NK-92 treated with Interleukin-12 subunit alpha and Interleukin-12 subunit beta, amount 100 ng/mL, for 24 hours (cell line): ENCODE measurements at places on chromosomes 5 and 9.
A peak's percentile ranks its signal among the peaks of the same experiment; 100 is the strongest.

GRCh38 chr9:116717150-116717549 is 30.0 kb downstream of the TRIM32 start:
- DNase-seq: no peak

- no peak for DNase-seq
Measured at GRCh38 chr5:81428861-81429260, 34.9 kb upstream of the ACOT12 start.

GRCh38 chr5:107058235-107058634 is 612.5 kb downstream of the EFNA5 start:
- DNase-seq: no peak

- DNase-seq: peak; percentile 1
Measured at GRCh38 chr9:120619751-120620655, 40.0 kb upstream of the CDK5RAP2 start.

- no peak for DNase-seq
Measured at GRCh38 chr5:96901384-96901783, 25.1 kb downstream of the ERAP2 start.

DNA sequence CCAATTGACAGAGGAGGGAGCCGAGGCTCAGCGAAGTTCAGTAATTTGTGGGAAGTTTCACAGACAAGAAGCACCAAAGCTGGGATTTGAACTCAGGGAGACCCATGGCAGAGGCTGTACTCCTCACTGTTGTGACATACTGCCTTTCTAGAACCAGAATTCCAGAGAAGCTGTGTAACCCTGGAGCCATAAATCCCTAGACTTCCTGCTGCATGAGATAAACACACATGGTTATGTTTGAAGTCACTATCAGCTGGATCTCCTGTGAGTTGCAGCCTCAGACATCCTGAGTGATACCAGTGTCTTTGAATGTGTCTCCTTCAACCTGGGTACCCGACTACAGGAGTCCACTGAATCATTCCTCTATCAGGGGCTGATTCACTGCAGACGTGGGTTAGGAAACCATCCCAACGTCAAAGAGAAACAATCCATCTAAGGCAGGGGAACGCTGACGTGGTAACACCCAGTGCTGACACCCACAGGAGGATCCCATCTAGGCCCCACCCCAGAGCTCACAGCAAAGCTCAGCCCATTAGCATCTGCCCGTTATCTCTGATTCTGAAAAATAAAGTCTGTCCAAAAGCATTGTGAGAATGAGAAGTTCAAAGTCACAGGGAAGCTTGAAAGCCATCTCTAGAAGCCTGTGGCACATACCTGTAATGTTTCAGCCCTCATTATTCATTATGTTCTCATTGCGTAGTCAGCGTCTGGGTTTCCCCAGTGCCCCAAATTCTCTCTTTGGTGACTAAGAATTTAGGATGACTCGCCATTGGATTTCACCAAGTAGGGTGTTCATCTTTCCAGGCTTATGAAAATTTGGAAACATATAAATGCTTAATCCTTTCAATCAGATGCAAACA is 36.3 kb upstream of the BASP1 start:
- no peak for DNase-seq

- DNase-seq: no peak
Measured at GRCh38 chr9:5939530-5939929, 48.8 kb downstream of the MLANA start.

GRCh38 chr9:125904155-125904851 is 157.1 kb downstream of the PBX3 start:
- no peak for DNase-seq

GRCh38 chr5:14036514-14036913 is 92.0 kb upstream of the DNAH5 start:
- DNase-seq: no peak

DNA sequence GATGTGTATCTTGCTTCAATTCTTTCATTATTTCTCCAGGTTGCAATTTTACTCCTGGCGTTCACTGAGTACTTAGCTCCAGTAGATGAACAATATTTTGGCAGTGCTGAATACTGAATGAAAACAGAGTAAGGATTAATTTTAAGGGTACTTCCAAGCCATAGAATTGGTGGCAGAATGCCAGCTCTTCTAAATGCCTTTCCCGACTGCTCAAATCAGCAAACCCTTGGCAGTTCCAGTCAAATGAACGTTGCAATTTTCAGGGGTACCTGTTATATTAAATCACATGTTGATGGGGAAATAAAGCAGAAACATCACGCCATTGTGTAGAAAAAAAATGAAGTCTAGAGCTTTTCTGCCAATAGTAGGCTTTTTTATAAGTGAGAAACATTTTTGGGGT is 282.4 kb upstream of the RPS23 start:
- no peak for DNase-seq

- DNase-seq: no peak
Measured at GRCh38 chr5:8234179-8234770, 365.3 kb downstream of the MTRR start.

DNA sequence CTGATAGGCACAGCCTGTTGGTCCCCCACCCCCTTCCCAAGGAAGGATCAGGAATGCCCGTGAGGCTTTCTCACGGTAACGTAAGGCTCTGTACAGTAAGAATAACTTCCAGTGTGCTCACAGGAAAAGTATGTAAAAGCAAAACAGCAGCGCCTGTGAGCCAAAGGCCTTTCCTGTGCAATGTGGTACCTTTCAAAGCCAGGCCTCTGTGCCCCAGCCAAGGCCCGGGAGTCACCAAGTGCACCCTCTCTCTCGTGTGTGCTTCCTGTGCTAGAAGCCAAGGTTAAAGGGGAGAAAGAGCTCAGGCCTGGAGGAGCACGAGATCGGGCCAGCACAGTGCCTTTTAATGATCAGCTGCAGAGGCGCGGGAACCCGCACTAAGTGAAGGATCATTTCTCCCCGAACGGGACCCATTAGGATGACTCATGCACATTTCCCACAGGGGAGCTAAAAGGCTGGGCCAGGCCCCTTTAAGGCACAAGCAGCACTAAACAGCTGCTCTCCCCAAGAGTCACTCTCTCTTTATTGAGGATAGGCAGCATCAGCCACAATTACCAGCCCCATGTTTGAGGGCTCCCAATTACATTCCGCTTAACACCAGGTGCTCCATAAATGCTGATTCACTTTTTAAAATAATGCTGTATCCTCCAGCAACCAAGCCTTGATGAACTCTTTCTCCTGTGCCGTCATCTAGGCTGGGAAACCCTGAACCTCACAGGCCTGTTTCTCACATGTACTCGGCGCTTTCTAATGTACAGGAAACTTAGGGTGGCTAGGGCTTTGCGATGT is 42.8 kb downstream of the SHB start:
- DNase-seq: no peak

- DNase-seq: no peak
Measured at GRCh38 chr5:80754900-80755299, 100.1 kb upstream of the DHFR start.

DNA sequence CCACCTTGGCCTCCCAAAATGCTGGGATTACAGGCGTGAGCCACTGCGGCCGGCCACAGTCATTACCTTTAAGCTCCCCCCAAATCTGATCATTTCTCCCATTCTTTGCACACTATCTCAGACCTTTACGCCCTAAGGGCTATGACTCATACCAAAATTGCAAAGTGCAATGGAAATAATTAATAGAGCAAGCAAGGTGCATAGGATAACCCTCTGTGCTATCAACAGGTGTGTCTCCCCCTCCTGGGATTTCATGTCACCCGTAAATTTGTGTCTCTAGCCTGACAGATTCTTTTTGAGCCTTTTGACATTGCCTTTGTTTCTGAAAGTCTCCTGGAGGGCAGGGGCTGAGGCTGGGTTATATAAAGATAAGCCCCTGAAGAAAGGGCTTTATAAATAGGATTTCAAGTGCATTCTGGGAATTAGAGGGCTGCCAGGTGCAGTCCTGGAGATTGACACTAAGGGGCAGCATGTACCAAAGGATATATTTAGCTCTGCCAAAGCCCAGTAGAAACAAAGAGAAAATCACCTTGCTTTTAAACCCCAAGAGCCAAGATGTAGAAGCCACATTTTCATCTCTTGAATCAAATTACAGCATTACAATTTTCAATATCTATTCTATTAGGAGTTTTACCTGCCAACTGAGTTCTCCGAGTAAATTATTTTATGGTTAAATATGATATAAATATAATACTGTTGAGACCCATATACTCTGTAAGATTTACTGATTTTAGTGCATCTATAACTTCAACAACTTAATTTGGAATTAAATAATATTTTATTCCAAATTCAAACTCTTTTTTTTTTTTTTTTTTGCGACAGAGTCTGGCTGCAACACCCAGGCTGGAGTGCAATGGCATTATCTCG is 18.2 kb downstream of the S100Z start:
- peak; percentile 15 for DNase-seq

GRCh38 chr5:93100428-93100827 is 480.6 kb downstream of the NR2F1-AS1 start:
- no peak for DNase-seq

GRCh38 chr5:116032094-116032517 is at the start of gene ARL14EPL:
TSS of gene ARL14EPL (plus strand) at chr5:116032472. CDS start at chr5:116051466, 18,994 bp downstream.
- peak; percentile 71 for DNase-seq

DNA sequence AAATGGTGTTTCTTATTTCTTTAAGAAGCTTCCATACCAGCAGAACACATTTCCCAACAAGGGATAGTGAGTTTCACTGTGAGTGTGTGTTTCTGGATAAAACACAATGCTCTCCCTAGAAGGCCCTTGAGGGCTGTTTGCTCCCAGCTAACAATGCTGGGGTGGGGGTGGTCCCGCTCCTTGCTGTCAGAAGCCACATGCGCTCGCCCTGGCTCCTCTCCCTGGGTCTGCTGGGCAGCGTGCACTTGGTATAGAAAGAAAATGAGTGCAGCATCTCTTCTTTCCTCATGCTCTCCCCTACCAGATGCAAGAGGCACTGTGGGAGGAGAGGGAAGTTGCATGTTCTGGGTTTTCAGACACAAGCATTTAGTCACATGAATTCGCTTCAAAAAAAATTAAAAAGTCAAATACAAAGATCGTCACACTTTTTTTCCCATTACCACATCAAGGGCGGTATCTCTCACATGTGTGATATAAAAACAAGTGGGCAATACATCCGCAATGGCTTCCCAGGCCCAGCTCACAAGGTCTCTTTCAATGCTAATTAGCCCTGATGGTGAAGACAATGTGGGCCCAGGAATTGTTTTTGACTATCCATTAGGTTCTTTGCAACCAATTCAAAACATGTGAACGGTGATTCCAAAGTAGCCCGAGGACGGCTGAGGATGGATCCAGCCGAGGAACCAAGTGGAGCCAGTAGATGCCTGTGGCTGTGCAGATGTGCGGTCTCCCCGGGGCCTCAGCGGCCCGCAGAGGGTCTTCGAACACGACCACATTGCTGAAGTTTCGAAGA is 603.6 kb downstream of the IRX1 start:
- DNase-seq: no peak

DNA sequence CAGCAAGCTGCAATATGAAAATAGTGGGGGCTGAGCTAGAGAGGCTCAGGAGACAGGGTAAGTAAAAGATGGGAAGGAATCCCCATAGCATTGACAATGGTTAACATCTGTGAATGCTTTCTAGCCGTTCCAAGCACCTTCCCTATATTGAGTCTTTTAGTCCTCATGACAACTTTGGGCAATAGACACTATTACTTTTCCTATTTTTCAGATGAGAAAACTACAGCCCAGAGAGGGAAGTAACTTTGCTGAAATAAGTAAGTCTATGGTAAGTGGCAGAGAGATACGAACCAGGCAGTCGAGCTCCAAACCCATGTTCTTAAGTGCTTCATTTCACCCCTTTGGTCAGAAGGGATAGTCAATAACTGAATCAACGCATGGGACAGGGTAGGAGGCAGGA is 94.5 kb downstream of the COL23A1 start:
- no peak for DNase-seq

- DNase-seq: no peak
Measured at GRCh38 chr9:82424599-82425120, 436.1 kb downstream of the SPATA31D1 start.

- DNase-seq: no peak
Measured at GRCh38 chr5:172648755-172649154, 7.7 kb downstream of the NEURL1B start.

- no peak for DNase-seq
Measured at GRCh38 chr5:103057208-103058130, 62.5 kb downstream of the GIN1 start.

GRCh38 chr5:1865948-1866347 is 16.8 kb downstream of the IRX4 start:
- no peak for DNase-seq

DNA sequence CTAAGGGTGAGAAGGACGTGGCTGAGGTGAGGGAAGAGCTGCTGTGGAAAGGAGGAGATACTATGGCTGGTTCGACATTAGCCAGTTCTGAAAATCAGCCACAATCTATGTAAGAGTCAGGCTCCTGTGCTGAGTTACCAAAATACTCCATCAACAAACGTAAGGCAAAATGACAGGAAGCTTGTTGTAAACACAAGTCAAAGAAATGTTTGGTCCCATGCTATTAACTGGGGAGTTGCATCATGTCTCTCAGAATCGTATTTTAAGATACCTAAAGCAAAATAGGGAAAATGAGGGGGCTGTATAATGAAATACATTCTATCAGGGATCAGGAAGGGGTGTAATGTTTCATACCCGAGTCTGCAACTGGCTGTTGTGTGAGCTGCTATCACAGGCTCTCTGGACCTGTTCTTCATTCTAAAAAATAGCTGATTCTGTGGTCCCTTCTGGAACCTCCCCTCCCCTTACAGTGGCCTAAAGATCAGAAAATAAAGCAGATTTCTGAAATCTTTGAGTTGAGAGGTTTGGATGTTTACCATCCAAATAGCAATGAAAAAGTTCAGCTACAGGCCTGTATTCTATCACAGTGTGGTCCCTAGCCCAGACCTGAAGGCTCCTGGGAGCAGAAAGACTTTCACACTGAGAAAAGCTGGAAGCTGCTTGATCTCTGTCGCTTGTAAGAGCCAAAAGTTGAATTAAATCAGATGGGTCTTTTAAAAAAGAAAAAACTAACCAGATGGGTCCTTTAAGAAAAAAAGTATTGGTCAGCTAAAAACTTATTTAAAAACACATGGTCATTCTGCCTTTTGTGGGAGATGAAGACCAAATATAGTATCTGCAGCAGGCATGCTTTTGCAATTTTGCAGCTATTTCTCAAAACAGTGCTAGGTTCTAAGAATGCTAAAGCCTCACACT is 97.8 kb upstream of the SMC5 start:
- no peak for DNase-seq

DNA sequence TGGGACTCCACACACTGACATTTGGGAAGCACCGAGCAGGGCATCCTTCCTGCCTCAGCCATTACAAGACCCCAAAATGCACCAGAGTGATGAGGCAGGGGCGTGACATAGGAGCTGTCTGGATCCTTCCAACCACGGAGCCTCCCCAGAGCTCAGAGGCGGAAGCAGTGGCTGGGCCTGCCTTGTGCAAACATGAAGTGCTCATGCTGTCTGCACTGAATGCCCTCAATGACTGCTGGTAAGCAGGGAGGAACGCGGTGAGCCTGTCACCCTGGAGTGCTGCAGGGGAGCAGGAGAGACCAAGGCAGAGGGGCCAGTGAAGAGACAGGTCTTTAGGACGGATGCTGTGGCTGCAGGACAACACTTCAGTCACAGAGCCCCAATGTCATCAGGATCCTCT is 60.2 kb upstream of the HRH2 start:
- DNase-seq: no peak

GRCh38 chr9:115212125-115212605 is 94.2 kb upstream of the TNC start:
- no peak for DNase-seq

GRCh38 chr5:54601411-54602230 is 84.1 kb downstream of the SNX18 start:
- no peak for DNase-seq

GRCh38 chr9:86353655-86354010 is 577 bp downstream of the TUT7 start:
- no peak for DNase-seq

GRCh38 chr5:180330810-180331646 is 22.1 kb downstream of the GFPT2 start:
- no peak for DNase-seq

GRCh38 chr5:82163452-82164175 is 114.5 kb downstream of the RPS23 start:
- no peak for DNase-seq
